ENCODE measurements at places on chromosomes 11 and 22.

- DNase-seq = no peak
Measured at GRCh38 chr22:40422558-40423309, 52.3 kb downstream of the SGSM3 start.

- DNase-seq = no peak
Measured at GRCh38 chr22:23847991-23848864, 9.4 kb upstream of the DERL3 start.

DNA sequence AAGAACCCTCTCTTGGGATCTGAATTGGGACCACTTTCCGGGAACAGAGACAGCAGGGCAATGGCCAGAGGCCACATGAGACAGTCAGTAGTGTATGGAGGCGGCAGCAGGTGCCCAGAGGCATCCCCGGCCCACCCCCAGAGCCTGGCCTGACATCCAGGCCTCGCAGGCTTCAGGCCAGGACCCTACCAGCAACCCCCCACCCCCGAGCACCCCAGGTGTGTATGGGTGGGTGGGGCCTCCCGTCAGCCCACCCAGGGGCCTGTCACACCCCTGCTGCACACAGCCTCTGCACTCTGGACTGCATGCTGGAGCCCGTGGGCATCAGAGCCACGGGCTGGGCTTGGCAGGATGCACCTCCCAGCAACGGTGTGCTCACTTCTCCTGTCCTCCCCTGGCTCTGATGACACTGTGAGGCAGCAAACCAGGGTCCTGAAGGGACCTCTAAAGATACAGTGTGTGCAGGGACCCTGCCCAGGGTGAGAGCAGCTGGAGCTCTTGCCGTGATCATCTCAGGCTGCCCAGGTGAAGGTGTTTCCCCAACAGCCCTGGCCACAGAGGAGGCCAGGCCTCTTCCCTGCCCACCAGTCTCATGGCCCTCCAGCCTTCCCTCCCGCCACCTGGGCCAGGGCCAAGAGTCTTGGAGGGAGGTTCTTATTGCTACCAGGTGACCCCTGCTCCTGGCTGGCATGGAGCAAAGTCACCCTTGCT, 88.8 kb upstream of the SEPTIN5 start:
- no peak for DNase-seq

GRCh38 chr11:61895718-61896059, 4.3 kb upstream of the FADS3 start:
- DNase-seq = no peak

DNA sequence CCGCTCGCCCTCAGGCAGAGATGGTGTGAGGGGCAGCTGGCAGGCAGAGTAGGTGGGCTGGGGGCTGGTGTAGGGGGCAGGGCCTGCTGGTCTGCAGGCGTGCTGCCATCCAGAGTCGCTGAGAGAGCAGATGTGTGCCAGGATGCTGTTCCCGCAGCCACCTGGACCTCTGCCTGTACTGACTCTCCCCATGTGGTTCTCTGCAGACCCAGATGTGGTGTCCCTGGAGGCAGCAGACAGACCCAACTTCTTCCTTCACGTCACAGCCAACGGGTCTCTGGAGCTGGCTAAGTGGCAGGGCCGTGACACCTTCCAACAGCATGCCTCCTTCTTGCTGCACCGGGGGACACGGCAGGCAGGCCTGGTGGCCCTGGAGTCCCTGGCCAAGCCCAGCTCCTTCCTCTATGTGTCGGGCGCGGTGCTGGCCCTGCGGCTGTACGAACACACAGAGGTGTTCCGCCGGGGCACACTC, 58.6 kb downstream of the OTOG start:
- DNase-seq = no peak

- DNase-seq = no peak
Measured at GRCh38 chr22:29216873-29217666, 11.4 kb downstream of the EMID1 start.
